ENCODE measurements at places on chromosomes 3 and 15.

GRCh38 chr3:160141485-160142185 lies 83.6 kb upstream of the C3orf80 start:
- DNase-seq: no peak

DNA sequence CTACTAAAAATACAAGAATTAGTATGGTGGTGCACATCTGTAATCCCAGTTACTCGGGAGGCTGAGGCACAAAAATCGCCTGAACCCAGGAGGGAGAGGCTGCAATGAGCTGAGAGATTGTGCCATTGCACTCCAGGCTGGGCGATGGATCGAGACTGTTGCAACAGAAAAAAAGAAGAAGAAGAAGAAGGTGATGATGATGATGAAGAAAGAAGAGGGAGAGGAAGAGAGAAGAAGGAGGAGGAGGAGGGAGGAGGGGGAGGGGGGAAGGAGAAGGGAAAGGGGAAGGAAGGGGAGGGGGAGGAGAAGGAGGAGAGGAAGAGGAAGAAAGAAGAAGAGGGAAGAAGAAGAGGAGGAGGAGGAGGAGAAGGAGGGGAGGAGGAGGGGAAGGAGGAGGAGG lies 33.2 kb upstream of the ZNF710 start:
- DNase-seq: no peak

DNA sequence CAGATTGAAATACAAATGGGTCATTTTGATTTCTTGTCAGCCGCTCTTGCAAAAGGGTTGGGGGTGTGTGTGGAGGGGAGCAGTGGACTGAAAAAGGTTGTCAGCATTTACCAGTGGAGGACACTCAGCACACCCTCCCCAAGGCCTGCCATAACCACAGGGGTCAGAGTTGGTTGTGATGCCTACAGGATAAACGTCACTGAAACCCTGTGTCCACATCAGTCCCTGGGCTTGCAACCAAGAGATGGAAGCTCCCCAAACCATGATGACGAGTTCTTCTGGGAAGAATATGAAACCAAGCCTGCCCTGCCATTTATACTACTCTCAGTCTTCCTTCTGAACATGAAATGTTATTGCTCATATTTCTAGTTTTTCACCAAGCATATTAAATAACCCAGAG lies 54.0 kb upstream of the UMPS start:
- DNase-seq: no peak

- no peak for DNase-seq
Measured at GRCh38 chr3:39415983-39416382, 9.5 kb downstream of the RPSA start.

DNA sequence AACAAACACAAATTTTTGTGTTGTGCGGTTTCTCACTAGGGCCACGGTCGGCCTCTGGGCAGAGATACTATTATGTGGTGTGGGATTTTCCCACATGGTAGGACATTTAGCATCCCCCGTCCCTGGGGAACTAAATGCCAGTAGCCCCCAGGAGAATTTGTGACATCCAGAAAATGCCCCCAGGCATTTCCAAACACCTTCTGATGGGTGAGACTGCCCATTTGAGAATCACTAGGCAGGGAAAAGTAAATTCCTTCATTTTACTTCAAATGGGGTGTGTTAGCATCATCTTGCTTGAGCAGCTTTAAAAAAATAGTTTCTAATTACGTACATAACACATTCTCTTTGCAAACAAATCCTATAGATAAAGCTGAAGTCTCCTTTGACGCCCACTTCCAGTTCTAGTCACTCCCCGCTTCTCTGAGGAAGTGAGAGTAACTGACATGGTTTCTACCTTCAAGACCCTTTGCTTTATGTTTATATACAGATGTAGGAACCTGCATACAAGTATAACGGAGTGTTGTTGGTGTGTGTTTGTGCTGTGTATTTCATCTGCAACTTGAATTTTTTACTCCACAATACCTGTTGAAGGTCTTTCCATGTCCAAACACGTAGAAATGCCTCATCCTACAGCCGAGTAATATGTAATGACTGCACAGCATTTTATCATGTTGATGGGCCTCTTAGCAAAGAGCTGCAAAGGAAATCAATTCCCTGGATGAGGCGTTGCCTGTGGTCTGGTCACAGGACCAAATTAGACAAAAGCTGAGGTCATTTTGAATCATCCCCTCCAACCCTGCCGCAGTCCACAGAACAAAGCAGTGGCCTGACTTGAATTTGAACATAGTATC lies 31.4 kb upstream of the ZBTB38 start:
- DNase-seq: no peak

- no peak for DNase-seq
Measured at GRCh38 chr3:9786825-9787669, 5.2 kb downstream of the TADA3 start.

DNA sequence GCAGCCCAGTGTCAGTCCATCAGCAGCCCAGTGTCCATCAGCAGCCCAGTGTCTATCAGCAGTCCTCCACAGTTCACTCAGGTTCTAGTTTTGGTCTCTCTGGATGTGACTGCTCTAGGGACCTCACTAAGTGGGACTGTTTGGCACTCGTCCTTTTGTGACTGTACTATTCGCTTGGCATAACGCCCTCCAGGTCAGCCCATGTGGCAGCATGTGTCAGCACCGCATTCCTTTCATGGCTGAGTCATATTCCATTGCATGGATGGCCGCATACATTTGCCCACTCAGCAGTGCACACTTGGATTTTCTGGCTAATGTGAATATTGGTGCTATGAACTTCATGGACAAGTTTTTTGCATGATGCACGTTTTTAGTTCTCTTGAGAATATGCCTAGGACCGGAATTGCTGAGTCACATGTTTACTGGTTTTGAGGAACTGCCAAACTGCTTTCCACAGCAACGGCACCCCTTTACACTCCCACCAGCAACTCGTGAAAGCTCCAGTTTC lies 16.4 kb downstream of the CHST13 start:
- DNase-seq: no peak

DNA sequence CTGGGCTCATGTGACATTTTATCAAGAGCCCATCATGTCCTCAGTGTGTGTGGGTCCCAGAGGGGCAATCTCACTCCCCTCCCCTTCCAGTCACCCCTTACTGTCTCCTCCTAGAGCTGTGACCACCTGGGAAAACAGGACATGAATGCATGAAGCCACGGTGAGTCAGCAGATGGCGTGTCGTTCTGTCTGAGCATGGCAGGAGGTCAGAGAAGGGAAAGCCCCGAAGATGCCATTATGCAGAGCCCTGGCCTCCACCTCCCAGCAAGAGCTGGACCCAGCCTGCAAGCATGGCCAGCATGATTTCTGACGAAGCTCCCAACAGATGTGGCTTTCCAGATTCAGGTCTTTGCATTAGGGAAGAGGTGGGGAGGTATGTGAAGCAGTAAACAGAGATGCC lies 118.5 kb downstream of the TLE3 start:
- DNase-seq: no peak

GRCh38 chr15:79724804-79725203 lies 172.0 kb downstream of the MTHFS start:
- DNase-seq: no peak

DNA sequence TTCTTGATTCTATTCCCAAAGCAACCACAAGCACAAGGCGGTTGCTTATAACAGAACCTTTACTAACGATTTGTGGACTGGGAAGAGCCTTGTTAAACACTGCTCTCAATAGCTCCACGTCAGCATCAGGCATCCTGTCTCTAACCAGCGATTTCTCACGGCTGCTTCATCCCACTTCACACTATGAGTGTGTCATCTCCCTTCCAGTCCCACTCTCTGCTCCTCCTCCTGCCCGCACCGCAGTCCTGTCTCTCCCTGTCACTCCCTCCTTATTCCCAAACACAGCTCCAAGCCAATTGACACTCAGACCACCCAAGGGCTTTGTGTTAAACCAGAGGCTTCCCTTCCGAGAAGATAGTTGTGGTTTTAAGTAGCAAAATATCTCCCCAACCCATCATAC lies 94.8 kb downstream of the ABHD5 start:
- DNase-seq: no peak

GRCh38 chr3:72977060-72977808 lies 19.4 kb upstream of the PPP4R2 start:
- DNase-seq: no peak

GRCh38 chr15:49831206-49831965 lies 210.5 kb downstream of the DTWD1 start:
- no peak for DNase-seq

DNA sequence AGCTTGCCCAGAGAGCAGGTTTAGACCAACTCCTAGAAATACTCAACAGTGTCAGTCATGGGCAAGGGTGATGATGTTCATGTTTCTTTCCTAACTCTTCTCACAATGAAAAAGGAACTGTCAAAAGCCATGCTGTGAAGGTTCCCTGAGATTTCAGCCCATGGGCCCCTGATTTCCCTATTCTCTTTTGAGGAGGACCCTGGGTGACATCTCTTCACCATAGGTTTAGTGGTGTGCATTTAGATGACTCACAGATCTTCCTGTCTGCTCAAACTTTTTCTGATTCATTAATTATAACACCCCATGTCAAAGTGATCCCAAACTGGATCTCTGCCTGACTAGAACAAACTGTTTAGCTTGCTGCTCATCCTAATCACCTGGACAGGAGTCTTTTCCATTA lies 108.0 kb downstream of the BBX start:
- DNase-seq: no peak
